ENCODE measurements at places on chromosomes 5 and 9.

DNA sequence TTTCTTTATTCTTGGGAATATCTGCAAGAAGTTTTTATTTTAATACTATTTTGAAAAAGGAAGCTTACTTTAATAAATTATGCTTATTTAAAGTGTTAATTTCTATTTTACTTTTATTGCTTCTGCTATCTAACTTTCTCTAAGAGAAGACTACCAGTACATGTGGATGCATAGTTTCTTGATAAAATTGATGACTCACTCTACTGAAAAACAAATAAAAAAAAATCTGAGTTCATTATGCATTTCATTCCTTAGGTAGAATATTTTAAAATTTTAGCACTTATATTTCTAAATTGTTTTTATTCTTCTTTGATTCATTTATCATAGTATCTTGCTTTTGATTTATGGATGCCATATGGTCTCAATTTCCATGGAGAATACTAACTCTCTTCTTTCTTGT lies 217.9 kb downstream of the TAF11L14 start:
- DNase-seq = no peak
- H3K4me1 ChIP-seq = no peaks in the 10 kb centered on the region
- H3K4me3 ChIP-seq = no peak overlapping the region
- no peaks in the 10 kb centered on the region for H3K27me3 ChIP-seq

DNA sequence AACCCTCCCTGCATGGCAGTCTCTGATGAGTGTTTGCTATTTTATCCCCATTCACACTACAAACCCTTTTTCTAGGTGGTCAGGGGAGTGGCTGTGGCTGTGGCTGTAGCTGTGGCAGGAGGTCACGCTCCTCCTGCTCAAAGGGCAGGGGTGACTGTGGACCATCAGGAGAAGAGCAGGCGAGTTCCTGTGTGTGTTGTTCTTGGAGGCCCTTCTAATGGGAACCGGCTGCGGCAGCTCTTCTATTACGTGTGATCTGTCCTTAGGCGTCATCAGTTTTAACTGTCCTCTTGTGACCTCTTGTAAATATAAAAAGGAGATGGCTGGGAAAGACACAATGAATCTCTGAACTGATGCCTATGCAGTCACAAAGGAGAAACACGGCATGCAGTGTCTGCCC lies 65.1 kb downstream of the ANKH start:
- H3K4me1 ChIP-seq = no peaks in the 10 kb centered on the region
- H3K27ac ChIP-seq = no peak overlapping the region
- no peak for DNase-seq
- no peak overlapping the region for H3K4me3 ChIP-seq
- no peaks in the 10 kb centered on the region for H3K36me3 ChIP-seq

DNA sequence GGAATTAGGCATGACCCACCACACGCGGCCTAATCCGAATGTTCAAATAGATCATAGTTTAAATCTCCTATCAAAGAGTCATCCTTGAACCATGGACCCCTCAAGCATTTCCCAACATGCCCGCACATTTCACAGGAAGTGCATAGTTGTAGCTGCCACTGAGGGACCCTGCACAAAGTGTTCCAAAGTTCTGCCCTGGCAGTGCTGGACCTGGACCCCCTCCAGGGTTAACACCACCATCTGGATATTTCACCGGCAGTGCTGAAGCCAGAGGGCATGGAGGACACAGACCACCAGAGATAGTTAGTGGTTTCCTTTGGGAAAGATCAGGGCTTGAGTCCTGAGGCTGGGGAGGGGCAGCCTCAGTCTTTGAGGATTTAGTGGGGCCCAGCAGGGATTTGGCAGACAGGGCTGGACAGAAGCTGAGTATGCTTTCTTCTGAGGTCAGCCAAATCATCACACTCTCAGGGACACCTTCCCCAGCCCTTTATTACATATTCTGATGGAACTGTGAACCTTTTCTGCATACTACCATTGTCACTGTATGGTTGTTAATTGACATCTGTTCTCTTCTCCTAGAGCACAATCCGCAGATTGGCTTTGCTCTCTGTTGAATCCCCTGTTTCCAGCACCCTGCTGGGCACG lies 143.6 kb upstream of the EFNA5 start:
- no peak for DNase-seq
- H3K27me3 ChIP-seq = no peaks in the 10 kb centered on the region
- no peak overlapping the region for H3K4me3 ChIP-seq
- no peak overlapping the region for H3K27ac ChIP-seq
- no peaks in the 10 kb centered on the region for H3K36me3 ChIP-seq

DNA sequence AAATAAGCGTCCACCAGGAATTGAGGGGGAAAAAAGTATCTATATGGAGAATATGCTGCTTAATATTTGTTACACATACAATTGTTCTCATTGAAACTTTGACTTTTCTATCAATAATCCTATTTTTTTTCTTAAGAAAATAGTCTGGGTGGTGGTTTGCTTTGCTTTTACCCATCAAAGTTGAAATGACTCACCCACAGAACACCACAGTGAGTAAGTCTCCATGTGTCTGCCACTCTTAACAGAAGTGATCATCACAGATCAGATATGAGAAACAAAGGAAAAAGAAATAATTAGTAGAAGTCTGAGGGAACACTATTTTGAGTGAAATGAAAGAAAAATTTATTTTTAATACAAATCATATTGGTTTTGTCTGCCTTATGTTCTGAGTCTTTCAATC lies 742.8 kb downstream of the CDH9 start:
- no peaks in the 10 kb centered on the region for H3K4me1 ChIP-seq
- no peaks in the 10 kb centered on the region for H3K27me3 ChIP-seq
- no peak overlapping the region for H3K27ac ChIP-seq
- H3K4me3 ChIP-seq = no peak overlapping the region
- no peak for DNase-seq

DNA sequence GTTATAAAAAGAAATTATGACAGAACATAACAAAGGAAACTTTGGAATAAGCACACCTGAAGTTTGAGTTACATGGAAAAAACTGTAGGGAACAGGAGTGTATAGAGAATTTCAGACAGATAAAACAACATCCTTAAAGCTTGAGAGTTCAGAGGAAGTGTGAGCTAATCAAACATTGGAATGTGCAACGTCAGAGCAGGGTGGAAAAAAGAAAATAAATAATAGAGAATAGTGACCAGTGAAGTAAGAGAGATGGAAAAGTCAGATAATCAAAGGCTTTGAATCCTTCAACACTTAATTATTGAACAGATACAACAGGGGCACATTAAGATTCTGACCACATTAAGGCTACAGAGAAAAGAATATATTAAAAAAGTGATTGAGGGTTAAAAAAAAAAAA lies 128.5 kb upstream of the CDH10 start:
- DNase-seq = no peak
- H3K4me1 ChIP-seq = no peaks in the 10 kb centered on the region
- H3K4me3 ChIP-seq = no peak overlapping the region
- H3K27me3 ChIP-seq = no peaks in the 10 kb centered on the region
- H3K27ac ChIP-seq = no peak overlapping the region

DNA sequence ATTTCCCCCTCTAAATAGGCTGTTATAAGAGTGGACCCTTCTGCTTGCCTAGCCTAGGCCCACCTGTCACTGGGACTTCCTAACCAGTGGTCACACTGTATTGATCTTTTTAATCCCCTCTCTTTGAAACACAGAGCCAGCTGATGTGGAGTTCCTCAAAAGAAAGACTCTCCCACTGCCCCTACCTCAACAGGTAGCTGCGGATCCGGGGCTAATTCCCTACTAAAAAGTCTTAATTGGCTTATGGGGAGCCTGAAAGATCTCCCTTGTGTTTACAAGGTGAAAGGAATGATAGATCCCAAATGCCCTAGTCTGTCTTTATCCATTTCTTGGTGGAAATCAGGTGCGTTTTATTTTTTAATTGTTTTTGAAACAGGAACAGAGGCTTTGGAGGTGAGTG lies 2.0 kb downstream of the NEUROG1 start:
- H3K36me3 ChIP-seq = no peaks in the 10 kb centered on the region
- H3K4me3 ChIP-seq = no peak overlapping the region
- DNase-seq = no peak
- peaks cover 5% of the 10 kb centered on the region for H3K4me1 ChIP-seq
- no peak overlapping the region for H3K27ac ChIP-seq

- DNase-seq = no peak
- H3K27ac ChIP-seq = no peak overlapping the region
- H3K36me3 ChIP-seq = no peaks in the 10 kb centered on the region
- no peaks in the 10 kb centered on the region for H3K4me1 ChIP-seq
Measured at GRCh38 chr9:69895185-69895584, 74.6 kb downstream of the CFAP95 start.

GRCh38 chr9:7176561-7176960 lies 418.8 kb downstream of the KDM4C start:
- H3K4me1 ChIP-seq = no peaks in the 10 kb centered on the region
- H3K27ac ChIP-seq = no peak overlapping the region
- no peaks in the 10 kb centered on the region for H3K36me3 ChIP-seq
- no peak for DNase-seq

- no peaks in the 10 kb centered on the region for H3K27me3 ChIP-seq
- H3K36me3 ChIP-seq = no peaks in the 10 kb centered on the region
- H3K27ac ChIP-seq = peak overlapping the region; percentile 39
- peak; percentile 37 for DNase-seq
- no peak overlapping the region for H3K4me3 ChIP-seq
Measured at GRCh38 chr5:177545487-177546257, 8.7 kb downstream of the FAM193B start.

DNA sequence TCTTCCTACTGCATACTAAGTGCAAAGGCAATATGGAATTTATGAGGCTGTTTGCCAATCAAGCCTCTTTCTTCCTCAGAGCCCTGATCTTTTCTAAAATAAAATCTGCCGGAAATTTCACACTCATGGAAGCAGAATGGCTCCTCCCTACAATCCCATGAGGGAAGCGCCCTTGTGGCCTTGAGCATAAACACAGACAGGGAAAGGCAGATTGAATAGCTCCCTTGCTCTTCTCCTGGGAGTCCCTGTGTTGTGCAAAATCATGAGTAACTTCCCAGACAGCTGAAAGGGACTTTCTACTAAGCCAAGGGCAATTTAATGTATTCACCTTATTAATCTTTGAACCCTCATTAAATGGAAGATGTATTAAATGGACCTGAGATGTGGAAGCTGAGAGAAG lies 226.1 kb upstream of the PIK3R1 start:
- H3K36me3 ChIP-seq = no peaks in the 10 kb centered on the region
- H3K4me1 ChIP-seq = no peaks in the 10 kb centered on the region
- peak; percentile 27 for DNase-seq
- H3K27me3 ChIP-seq = no peaks in the 10 kb centered on the region

DNA sequence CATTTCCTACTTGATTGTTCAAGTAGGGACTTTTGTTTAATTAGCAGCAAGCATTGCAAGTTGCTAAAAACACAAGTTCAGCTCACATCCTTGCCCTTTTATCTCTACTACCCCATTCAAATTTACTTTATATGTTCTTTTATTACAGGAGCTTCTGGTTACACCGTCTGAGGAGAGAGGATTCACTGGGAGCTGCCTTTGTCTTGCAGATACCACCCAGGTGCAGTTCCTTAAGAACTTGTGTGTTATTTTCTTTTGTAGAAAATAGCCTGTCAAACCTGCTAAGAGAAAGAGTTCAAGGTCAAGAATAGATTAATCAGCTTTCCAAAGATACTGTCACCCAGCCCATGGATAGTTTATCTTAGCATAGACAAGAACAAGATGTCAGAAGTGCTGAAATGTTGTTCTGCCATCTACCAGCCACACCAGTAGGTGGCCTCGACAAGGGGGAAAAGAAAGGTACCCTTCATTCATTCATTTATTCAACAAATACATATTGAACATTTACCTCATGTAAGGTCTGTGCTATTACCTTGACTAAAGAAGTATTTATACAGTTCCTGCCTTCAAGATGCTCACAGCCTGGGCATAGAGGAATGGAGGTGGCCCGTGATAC lies 750.3 kb downstream of the MAT2B start:
- H3K36me3 ChIP-seq = no peaks in the 10 kb centered on the region
- H3K4me3 ChIP-seq = no peak overlapping the region
- no peak for DNase-seq
- H3K4me1 ChIP-seq = no peaks in the 10 kb centered on the region
- H3K27me3 ChIP-seq = no peaks in the 10 kb centered on the region

GRCh38 chr5:60763061-60763460 lies 63.1 kb upstream of the DEPDC1B start:
- no peak overlapping the region for H3K27ac ChIP-seq
- DNase-seq = no peak
- H3K4me1 ChIP-seq = no peaks in the 10 kb centered on the region
- H3K27me3 ChIP-seq = no peaks in the 10 kb centered on the region
- H3K4me3 ChIP-seq = no peak overlapping the region
- no peaks in the 10 kb centered on the region for H3K36me3 ChIP-seq

- no peak overlapping the region for H3K4me3 ChIP-seq
- peaks cover 24% of the 10 kb centered on the region for H3K4me1 ChIP-seq
- H3K27ac ChIP-seq = no peak overlapping the region
Measured at GRCh38 chr9:121636341-121636865, 15.0 kb upstream of the DAB2IP start.

DNA sequence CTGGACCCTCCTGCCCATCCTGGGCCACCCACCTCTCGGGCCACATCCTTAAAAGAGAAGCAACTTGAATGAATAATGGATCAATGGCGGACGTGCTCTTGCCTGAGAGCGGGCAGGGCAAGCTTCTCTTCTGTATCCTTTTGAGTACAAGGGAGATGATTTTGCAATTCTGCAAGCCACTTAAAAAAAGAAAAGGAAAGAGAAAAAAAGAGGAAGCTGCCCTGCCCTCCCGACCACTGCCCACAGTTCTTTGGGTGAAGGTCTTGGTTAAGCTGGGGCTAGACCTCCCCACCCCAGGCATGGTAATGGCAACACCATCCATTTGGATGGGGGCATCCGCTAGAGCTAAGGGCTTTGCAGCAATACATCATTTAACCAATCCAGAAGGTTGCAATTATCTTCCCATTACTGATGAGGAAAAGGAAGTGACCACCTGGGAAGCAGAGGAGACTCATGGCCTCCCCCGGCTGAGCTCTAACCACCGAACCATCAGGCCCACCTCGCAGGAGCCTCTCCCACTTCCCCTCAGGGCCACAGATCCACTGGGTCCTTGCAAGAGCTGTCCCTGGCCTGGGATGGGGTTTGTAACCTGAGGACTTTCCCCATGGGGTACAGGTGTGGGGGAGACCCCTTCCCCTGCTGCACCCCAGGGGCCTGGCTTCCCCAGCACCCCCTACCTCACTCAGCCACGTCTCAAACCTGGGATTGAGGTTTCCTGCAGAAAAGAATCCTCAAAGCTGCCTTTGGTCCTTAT lies 27.8 kb upstream of the LAMC3 start:
- H3K36me3 ChIP-seq = no peaks in the 10 kb centered on the region
- no peak for DNase-seq
- no peaks in the 10 kb centered on the region for H3K27me3 ChIP-seq
- H3K4me3 ChIP-seq = no peak overlapping the region
- no peak overlapping the region for H3K27ac ChIP-seq

DNA sequence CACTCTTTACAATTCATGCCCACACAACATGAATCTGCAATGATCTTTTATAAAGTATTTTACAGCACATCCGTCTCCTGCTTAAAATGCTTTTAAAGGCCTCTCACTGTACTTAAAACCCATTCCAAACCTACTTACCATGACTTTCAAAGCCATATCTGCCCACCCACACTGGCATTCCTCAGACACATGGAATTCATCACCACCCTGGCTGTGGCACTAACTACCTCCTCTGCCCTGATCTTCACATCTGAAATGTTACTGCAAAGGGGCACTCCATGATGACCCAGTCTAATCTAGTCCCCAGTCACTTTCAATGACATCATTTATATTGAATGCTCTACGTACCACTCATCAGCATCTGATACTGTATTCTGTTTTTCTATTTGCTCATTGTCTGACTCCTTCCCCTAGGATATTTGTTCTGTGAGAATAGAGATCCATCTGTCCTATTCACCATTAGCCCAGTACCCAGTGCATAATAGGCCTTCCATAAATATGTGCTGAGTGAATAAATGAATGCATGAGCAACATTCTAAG lies 193.2 kb upstream of the KIF2A start:
- H3K27me3 ChIP-seq = no peaks in the 10 kb centered on the region
- no peaks in the 10 kb centered on the region for H3K4me1 ChIP-seq
- no peak overlapping the region for H3K4me3 ChIP-seq
- DNase-seq = no peak
